NCI-H1417 treated with DMSO at 0.1 percent for 48 hours (cell line): ENCODE measurements at places on chromosomes 12 and 14.

GRCh38 chr12:105384220-105384619, 53.7 kb downstream of the C12orf75 start:
- no peak for DNase-seq

GRCh38 chr14:58821421-58821820, 183.7 kb downstream of the DACT1 start:
- DNase-seq: no peak

DNA sequence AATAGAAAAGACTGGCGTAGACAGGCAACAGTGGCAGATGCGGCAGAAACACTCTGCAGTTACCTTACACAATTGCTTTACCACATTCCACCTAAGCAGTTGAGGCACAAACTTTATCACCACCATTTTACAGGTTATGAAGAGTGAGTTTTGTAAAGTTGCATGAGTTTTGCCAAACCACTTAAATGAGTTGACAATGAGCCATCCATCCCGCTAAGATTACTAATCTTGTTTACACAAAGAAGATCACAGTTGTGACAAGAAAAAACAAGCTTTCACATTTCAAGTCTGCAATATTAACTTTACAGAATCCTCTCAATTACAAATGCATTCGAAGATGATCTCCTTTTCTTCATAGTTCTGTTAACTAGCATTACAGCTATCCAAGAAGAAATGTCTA, 1.8 kb downstream of the TMCC3 start:
- DNase-seq: no peak

DNA sequence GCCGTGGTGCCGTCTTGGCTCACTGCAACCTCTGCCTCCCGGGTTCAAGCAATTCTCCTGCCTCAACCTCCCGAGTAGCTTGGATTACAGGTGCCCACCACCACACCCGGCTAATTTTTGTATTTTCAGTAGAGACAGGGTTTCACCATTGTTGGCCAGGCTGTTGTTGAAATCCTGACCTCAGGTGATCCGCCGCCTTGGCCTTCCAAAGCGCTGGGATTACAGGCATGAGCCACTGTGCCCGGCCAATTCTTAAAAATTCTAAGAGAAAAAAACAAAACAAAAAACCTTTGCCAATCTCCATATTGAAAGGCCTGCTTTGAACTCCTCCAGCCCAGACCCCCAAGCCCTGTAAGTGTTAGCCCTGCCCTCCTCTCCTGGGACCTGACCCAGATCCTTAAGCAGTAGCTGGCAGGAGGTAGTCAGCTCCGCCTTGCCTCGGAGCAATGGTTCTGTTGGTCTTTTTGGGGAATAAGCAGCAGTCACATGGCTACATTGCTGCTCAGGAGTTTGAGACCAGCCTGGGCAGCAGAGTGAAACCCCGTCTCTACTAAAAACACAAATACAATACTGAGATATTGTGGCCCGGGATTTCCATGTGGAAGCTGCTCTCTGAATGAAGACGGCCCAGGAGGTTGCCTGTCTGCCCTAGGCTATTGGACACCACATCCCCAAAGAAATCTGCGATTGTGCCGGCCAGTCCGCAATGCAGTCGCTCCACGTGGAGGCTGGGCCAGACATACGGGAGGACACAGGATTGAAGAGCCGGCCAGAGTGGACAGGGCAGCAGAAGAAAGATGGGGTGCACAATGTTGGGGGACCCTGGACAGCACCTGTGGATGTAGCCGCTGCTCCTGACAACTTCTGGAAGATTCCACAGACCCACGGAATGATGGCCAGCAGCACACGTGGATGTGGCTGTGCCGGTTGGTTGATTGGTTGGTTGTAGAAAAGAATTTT, 28.8 kb upstream of the BEGAIN start:
- no peak for DNase-seq

DNA sequence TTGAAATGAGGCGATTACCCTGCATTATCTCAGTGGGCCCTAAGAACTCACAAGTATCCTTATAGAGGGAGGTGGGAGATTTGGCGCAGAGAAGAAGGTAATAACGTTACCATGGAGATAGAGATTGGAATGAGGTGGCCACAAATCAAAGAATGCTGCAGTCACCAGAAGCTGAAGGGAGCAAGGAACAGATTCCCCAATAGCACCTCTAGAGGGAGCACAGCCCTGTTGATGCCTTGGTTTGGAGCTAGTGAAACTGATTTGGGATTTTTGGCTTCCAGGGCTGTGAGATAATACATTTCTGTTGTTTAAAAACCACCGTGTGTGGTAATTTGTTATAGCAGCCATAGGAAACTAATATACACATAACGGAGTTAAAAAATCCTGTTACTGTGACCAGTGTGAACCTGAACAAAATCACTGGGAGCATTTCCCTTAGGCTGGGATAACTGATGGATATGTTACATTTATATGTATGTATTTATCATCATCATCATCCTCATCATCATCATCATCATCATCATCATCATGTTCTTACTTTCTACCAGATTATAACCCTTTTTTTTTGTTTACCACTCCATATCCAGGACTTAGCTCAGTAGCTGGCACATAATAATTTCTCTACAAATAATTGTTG, 100.3 kb downstream of the LIN7A start:
- DNase-seq: no peak

GRCh38 chr12:13875744-13876143, 105.7 kb downstream of the GRIN2B start:
- no peak for DNase-seq

DNA sequence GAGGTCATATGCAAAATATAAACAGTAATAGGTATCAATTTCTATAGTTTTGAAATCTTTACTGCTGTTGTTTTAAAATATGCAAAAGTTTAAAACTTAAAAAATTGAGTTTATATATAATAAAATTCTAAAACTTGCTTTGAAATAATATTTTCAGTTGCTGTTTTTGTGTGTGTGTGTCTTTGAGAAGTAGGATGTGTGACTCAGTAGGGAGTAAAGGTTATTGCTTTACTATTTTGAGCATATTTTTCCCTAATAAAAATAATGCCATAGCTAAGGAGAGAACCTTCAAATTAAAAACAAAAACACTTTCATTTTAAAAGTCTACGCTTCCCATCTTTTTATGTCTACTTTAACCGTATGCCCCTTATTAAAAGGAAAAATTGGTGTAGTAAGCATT, 238.1 kb downstream of the FBXL14 start:
- no peak for DNase-seq

GRCh38 chr12:44874981-44875416, 1.1 kb downstream of the NELL2 start:
- no peak for DNase-seq

DNA sequence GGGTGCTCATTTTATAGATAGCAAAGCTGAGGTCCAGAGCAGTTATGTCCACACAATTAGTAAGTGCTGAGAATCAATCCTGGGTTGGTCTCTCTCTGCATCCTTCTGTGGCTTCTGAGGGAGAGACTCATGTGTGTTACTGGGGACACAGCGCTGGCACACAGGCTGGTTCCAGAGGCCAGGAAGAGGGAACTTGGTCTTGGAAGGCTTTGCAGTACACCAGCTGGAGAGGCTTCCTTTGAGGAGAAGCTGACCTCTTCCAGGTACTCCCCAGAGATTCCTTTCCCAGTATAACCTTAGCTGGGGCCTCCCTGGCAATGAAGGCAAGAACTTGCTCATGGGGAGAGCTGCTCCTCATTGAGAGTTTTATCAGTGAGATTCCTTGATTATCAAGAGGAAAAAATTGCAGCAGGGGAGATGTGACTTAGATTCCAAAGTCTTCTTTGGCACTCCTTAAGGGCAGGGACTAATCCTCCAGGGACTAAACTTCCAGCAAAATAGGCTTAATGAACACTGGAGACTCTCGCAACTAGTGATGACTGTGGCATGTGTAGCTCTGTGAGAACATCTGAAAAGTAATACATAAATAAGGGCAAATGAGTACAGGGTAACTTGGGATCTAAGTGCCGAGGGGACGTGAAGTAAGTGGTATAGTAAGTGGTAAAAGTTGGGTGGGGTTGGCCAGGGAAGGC, 13.9 kb upstream of the KRT80 start:
- DNase-seq: no peak

DNA sequence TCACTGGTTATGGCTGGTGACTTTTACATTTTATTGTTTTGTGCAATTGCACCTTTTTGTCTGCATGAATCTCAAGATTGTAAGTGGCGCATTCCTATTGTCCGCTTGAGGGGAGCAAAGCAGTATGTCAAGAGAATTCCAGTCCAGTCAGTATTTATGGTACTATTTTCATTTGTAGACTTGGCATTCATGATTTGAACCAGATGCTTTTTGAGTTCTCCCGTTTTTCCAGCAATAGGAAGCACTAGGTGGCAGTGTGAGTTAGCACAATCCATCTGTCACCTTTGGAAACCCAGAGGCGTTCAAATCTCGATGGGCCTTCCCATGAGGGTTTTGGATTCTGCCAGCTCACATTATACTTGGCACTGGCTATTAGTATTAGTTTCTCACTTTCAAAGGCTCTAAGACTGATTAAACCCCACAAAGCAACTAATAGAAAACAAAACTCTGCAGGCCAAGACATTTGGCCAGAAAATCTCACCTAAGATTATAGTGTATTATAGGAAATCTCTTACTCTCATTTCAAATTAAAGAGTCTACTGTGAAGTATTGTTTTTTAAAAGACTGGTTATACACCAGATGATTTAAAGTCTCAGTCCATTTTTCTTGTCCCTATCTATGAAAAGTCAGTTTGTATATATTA, 2.2 kb downstream of the DACT1 start:
- no peak for DNase-seq

GRCh38 chr12:58268069-58268468, 326.7 kb downstream of the ATP23 start:
- no peak for DNase-seq

DNA sequence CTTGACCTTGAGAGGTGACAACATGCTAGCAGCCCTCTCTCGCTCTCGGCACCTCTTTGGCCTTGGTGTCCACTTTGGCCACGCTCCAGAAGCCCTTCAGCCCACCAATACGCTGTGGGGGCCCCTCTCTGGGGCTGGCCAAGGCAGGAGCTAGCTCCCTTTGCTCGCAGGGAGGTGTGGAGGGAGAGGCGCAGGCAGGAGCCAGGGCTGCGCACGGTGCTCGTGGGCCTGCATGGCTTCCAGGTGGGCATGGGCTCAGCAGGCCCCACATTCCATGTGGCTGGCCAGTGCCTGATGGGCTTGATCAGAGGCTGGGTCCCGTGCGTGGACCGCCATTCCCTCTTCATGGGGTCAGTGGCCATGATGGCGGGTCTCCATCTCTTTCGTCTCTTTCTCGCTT, 1237.0 kb upstream of the USP15 start:
- no peak for DNase-seq
